ENCODE measurements at places on chromosomes 3 and 15.

- DNase-seq, result no peak
Measured at GRCh38 chr3:132448216-132448961, 31.1 kb downstream of the DNAJC13 start.

GRCh38 chr3:105401691-105402149, 35.0 kb downstream of the ALCAM start:
- no peak for DNase-seq

DNA sequence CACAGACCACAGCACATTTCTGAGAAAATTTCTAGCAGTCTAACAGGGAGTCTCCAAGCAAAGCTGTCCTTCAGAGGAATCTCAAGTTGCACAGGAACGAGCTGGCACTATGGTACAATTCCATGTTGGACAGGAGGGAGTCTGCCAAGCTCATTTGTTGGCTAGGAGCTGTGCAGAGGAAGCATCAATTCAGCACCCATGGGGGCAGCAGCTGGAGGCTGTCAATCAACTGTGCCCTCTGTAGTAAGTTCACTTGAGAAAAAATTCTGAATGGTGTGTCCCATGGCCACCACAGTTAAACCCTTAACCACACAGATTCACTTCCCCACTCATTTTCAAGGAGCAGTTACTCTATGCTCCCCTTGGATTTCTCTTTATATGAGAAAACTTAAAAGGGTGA, 298.5 kb upstream of the PPP2R3A start:
- no peak for DNase-seq

DNA sequence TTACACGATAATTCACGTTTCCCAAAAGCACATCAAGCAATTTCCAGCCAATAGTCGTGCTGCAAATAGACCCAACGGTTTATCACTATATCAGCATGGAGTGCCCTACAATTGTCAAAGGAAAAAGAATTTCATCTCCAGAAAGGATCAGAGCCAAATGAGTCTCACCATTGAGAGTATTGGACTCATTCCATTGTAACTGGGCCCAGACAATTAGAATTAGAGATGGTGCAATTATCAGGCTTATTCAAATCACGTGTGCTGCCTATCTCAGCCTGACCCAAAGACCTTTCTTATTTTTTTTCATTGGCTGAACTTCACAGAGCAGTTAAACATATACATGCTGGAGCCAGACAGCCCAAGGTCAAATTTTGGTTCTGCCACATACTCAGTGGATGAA, 87.0 kb upstream of the LRTM1 start:
- DNase-seq, result no peak

- DNase-seq, result no peak
Measured at GRCh38 chr3:53102601-53103147, 27.6 kb downstream of the RFT1 start.

DNA sequence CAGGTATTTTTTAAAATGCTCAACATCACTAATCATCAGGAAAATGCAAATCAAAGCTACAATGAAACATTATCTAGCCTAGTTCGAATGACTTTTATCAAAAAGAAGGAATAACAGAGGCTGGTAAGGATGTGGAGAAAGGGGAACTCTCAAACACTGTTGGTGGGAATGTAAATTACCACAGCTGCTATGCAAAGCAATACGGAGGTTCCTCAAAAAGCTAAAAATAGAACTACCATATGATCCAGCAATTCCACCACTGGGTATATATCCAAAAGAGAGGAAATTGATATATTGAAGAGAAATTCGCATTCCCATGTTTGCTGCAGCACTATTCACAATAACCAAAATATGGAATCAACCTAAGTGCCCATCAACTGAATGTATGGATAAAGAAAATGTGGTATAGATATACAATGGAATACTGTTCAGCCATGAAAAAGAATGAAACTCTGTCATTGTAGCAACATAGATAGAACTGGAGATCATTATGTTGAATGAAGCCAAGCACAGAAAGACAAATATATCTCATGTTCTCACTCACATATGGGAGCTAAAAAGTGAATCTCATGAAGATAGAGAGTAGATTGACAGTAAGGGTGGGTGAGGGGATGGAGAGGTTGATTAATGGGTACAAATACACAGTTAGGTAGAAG, 19.7 kb upstream of the CLN6 start:
- DNase-seq, result no peak

- no peak for DNase-seq
Measured at GRCh38 chr3:185089751-185090150, 63.1 kb downstream of the C3orf70 start.

DNA sequence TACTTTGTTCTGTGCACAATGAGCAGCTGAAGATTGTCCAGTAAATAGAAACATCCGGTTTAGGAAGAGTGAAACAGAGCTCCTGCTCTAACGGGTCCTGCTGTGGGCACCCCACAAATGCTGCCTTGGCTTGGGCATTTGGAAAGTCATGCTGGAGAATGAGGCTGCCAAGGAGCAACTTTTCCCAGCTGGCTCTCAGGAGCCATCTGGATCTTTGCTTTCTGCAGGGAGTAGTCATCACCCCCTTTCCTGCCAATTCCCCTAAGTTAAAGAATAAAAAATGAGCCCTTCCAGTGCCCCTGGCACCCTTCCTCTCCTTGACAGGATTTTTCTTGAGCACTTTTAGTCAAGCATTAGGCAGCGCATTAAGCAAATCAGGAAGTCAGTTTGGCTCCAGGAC, 90.0 kb downstream of the FAM43A start:
- DNase-seq, result no peak

- DNase-seq, result no peak
Measured at GRCh38 chr3:146783446-146783845, 178.3 kb upstream of the PLSCR5 start.

- no peak for DNase-seq
Measured at GRCh38 chr15:67144609-67145311, 79.4 kb downstream of the SMAD3 start.

DNA sequence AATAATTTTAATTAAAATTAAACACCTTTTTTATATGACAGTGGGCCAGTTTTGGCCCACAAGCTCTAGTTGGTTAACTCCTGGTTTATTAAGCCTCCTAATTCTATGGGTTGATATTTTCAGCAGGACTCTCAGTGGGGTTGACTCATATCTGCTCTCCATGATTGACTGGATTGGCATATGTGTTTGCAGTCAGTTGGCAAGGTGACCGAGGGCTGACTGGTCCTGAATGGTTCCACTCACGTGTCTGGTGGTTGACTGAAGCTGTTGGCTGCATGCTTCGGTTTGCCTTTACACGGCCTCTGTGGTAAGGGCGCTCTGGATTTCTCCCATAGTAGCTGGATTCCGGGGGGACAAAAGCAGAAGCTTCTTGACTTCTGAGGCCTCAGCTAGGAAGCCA, 65.3 kb upstream of the ZNF280D start:
- DNase-seq, result no peak

GRCh38 chr15:57248074-57248473, 128.2 kb upstream of the CGNL1 start:
- DNase-seq, result no peak

DNA sequence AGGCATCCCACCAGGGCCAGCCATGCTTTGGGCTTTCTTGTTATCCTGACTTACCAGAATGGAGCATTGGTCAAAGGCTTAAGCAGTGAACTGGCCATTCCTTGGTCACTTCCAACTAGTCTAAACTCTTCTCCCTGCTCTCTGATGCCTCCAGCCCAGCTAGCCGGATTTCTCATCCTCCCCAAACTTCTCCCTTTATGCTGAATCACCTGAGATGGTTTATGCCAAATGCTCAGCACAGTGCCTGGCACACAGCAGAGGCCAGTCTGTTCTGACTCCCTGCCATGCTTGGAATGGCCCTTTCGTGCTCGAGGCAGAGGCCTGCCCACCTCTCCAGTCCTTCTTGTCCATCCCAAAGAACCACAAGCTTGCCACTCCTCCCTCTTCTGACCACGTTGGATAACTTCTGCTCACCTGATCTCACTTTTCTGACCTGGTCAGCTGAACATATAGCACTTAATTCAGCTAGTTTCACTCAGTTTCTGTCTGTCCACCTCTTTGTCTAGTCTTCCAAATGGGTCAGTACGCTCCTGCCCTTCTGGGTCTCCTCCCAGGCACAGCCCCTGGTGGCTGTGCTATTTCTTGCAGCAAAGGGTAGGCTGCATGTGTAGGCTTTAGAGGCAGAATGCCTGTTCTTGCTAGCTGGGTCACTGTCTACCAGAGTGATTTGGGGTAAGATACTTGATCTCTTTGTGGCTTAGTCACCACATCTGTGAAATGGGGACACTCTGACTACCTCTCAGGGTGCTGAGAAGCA, 2.2 kb upstream of the RBP1 start:
- no peak for DNase-seq

DNA sequence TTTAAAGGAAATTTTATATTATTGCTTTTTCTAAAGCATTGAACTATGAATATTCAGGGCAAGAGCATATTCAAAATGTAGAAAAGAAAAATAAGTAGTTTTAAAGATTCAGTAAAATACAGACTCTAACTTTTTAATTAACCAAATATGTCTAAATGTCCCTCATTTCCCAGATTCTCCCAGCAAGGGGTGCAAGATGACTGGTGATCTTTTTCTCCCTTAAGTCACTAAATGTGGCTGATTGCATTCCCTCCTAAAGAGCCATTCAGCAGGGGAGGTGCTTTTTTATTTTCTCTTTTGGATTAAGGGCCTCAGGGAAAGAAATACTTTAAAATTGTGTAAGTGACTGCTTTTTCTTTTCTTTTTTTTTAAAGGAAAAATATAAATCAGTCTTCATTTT, 406.9 kb downstream of the OXSM start:
- no peak for DNase-seq

DNA sequence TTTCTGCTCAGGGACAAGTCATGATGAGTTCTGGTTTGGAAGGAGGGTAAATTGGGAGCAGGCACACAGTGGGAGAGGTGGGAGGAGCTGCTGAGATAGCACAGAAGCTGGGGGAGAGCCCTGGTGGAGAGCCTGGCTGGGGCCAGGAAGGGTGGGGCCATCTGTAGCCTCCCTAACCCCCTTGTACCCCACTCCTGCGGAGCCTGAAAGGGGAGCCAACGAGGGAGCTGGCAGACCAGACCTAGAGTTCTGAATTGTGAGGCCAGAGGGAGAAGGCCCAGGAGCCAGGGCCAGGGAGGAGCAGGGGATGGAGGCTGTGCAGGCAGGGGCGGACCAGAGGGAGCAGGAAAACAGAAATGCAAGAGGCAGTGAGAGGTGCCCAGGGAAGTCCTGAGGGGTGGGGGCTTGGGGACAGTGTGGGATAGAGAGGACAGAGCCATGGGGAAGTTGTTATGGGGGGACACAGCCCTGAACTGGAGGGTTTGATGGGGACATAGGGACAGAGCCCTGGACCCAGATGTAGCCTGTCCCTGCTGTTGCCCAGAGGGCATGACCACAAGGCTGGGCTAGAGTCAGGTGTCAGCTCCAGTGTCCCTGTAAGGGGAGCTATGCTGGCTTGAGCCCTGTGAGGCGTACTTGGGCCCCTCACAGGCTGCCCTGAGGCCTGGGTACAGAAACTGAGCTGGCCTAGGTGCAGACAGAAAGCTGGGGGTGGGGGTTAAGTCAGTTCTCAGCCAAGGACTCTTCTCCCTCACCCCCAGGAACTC, 1.2 kb downstream of the TMIE start:
- DNase-seq, result no peak

DNA sequence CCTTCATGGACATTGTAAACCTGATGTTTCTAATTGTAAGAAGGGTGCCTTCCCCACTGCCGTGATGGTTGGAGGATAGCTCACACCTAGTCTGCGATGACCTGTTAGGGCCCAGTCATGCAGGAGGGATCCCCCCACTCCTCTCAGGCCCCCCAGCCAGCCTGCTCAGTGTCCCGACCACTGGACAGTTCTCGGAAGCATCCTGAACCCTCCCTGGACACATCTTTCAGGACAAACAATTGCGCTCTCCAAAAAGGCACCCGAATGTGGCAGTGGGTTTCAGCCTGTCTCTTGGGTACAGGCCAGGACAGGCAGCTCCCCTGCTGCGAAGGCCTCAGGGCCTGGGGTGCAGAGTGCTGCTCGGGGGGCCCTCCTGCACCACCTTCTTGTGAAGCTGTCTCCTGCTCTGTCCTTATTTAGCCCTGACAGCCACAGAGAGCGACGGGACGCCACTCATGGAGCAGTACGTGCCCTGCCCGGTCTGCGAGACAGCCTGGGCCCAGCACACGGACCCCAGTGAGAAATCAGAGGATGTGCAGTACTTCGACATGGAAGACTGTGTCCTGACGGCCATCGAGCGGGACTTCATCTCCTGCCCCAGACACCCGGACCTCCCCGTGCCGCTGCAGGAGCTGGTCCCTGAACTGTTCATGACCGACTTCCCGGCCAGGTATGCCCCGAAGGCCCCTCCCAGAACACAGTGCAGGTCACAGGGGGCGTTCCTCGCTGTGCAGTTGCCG, 132.3 kb downstream of the LRRK1 start:
- no peak for DNase-seq

- no peak for DNase-seq
Measured at GRCh38 chr3:71402911-71403310, 180.6 kb downstream of the FOXP1 start.

DNA sequence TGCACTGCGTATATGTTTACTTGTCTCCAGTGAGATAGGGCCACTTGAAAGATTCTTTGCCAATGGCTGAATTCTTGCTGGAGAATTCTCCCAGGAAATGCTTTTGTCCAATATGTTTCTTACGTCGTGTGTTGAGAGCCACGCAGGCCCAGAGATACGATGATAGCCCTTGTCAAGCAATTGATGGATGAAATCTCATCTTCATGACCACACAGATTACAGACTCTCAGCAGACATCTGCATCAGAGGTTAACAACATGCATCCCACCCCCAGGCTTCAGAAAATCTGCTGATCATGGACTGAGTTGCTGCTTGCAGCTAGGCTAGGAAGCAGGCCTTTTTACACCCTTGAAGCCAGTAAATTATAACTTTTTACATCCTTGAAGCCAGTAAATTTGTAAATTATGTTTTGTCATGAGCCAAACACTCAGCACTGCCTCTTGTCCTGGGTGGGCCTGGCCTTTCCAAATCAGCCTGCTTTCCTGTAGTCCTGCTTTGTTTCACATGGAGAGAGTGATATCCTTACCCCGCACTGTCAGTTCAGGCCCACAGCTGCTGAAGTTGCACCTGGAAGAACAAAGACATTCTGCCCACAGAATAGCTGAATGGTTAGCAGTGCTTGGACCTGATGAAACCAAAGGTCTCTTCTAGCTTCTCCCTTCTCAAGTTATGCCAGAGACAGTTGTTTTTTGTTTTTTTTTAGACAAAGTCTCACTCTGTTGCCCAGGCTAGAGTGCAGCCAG, 84.4 kb downstream of the GPR156 start:
- DNase-seq, result no peak

- DNase-seq, result no peak
Measured at GRCh38 chr3:159749406-159749805, 239.2 kb upstream of the IL12A start.

Measured in stimulated activated CD8-positive, alpha-beta memory T cell treated with anti-CD3 and anti-CD28 coated beads, Interleukin-4, amount 100 ng/mL, for 1 hour (primary cell).